ENCODE measurements at places on chromosomes 1 and 21. TPM values are rescaled to one million over a fixed set of nuclear protein-coding genes. Genes with fewer than 3 reads are reported as not detected.

GRCh38 chr1:925561-926421 lies 2.1 kb downstream of the SAMD11 start:
- H3K4me1 ChIP-seq, result peaks cover 7% of the 10 kb centered on the region
- no peak for DNase-seq
- no peaks in the 10 kb centered on the region for H3K36me3 ChIP-seq
- no peak overlapping the region for H3K4me3 ChIP-seq
- H3K27ac ChIP-seq, result no peak overlapping the region

DNA sequence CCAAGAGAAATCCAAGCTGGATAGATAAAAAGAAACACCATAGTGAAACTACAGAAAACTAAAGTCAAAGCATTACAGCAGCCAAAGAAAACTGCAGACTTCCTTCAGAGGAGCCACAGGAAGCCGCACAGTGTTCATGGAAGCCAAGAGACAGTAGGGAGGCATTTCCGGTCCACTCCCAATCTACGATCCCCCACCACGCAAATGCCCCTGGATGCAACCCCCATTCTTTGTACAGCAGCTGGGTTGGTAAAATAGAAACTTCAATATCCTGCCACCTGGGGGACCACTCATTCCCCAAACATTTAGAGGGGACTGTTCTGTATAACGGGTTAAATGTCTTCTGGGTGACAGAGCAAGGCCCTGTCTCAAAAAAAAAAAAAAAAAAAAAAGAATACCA lies 43.9 kb upstream of the TSPEAR start:
- H3K27me3 ChIP-seq, result peaks cover 9% of the 10 kb centered on the region
- peak; percentile 21 for DNase-seq
- H3K4me3 ChIP-seq, result no peak overlapping the region
- no peaks in the 10 kb centered on the region for H3K36me3 ChIP-seq

GRCh38 chr1:10727751-10728232 lies 68.7 kb downstream of the CASZ1 start:
- H3K4me1 ChIP-seq, result peaks cover 4% of the 10 kb centered on the region
- H3K4me3 ChIP-seq, result no peak overlapping the region
- no peaks in the 10 kb centered on the region for H3K27me3 ChIP-seq

The SLC16A4 gene
- total RNA-seq, result 11.0 TPM

The SPATA46 gene
- total RNA-seq, result not detected

DNA sequence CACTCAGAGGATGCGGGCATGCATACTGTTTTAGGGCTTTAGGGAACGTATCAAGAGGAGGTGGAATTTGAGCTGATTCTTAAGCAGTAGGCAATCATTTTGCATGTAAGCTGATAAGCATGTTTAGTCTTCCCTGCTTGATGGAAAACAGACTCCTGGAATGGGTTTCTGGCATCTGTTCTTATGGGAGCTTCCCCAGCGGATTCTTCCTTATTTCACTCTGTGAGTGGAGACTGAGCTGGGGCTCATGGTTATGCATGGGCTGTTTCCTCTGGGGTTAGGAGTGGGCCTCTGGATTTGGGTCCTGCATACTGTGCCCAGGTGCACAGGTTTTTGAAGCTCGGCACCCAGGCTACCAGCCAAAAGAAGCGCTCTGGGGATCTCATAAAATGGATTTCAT lies 93.4 kb downstream of the DIRAS3 start:
- H3K27me3 ChIP-seq, result no peaks in the 10 kb centered on the region
- H3K27ac ChIP-seq, result no peak overlapping the region
- no peak overlapping the region for H3K4me3 ChIP-seq
- H3K36me3 ChIP-seq, result no peaks in the 10 kb centered on the region
- no peak for DNase-seq

The WNT4 gene
- total RNA-seq, result not detected

GRCh38 chr1:99644279-99645004 lies 1.5 kb upstream of the PALMD start:
- DNase-seq, result peak; percentile 27
- H3K27me3 ChIP-seq, result no peaks in the 10 kb centered on the region
- no peaks in the 10 kb centered on the region for H3K36me3 ChIP-seq
- no peak overlapping the region for H3K27ac ChIP-seq
- H3K4me3 ChIP-seq, result no peak overlapping the region
- peaks cover 22% of the 10 kb centered on the region for H3K4me1 ChIP-seq

The BSND gene
- not detected for total RNA-seq

GRCh38 chr1:24934310-24935195 lies 4.5 kb upstream of the RUNX3 start:
- DNase-seq, result no peak
- no peaks in the 10 kb centered on the region for H3K36me3 ChIP-seq
- H3K27ac ChIP-seq, result no peak overlapping the region
- H3K4me3 ChIP-seq, result no peak overlapping the region
- no peaks in the 10 kb centered on the region for H3K27me3 ChIP-seq
- no peaks in the 10 kb centered on the region for H3K4me1 ChIP-seq

DNA sequence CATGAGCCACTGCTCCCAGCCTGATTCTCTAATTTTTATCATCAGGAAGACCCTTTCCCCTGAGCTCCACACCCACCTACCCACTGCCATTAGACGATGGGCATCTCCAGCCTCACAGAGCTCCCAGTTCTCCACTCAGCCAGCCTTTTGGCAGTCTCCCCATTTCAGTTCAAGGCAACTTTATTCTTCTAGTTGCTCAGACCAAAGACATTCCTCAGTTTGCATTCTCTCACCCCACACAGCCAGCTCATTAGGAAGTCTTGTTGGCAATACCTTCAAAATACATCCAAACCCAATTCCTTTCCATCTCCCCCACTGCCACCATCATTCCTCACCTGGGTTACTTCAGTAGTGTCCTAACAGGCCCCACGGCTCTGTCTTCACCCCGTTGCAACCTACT lies 53.4 kb upstream of the COX20 start:
- no peak for DNase-seq
- peaks cover 9% of the 10 kb centered on the region for H3K4me1 ChIP-seq
- H3K4me3 ChIP-seq, result no peak overlapping the region
- H3K36me3 ChIP-seq, result no peaks in the 10 kb centered on the region
- H3K27ac ChIP-seq, result no peak overlapping the region

GRCh38 chr1:214337511-214337910 lies 56.6 kb downstream of the SMYD2 start:
- H3K36me3 ChIP-seq, result peaks cover 49% of the 10 kb centered on the region
- no peak overlapping the region for H3K27ac ChIP-seq
- DNase-seq, result no peak
- H3K4me1 ChIP-seq, result no peaks in the 10 kb centered on the region

The CASQ2 gene
- total RNA-seq, result not detected

The MPZL1 gene
- total RNA-seq, result 164 TPM

GRCh38 chr1:165884009-165884689 lies 56.7 kb downstream of the UCK2 start:
- DNase-seq, result no peak
- H3K4me3 ChIP-seq, result no peak overlapping the region
- H3K36me3 ChIP-seq, result peaks cover 16% of the 10 kb centered on the region
- H3K27ac ChIP-seq, result peak overlapping the region; percentile 32
- H3K4me1 ChIP-seq, result peaks cover 71% of the 10 kb centered on the region

Data from MCF 10A (cell line).